Subcutaneous adipose tissue (tissue), 4 donors: ENCODE measurements at places on chromosomes 13 and 19. TPM values are rescaled to one million over a fixed set of nuclear protein-coding genes. Genes with fewer than 3 reads are reported as not detected.

S1PR4 gene
- total RNA-seq = 0.49 TPM

IQCN gene
- 3.5 TPM for total RNA-seq

HRC gene
- total RNA-seq = 0.68 TPM

ATXN8OS gene
- not detected for total RNA-seq

ZNF578 gene
- 0.88 TPM for total RNA-seq

POU2F2 gene
- total RNA-seq = 1.9 TPM

TRPM4 gene
- 6.5 TPM for total RNA-seq

PRTN3 gene
- total RNA-seq = not detected

DACT3 gene
- total RNA-seq = 0.57 TPM

CEBPA gene
- 114 TPM for total RNA-seq

ZNF626 gene
- 14.5 TPM for total RNA-seq

CD209 gene
- 20.7 TPM for total RNA-seq

METTL21C gene
- total RNA-seq = not detected

UHRF1 gene
- total RNA-seq = 1.2 TPM

MCEMP1 gene
- total RNA-seq = 1.1 TPM

KLK11 gene
- total RNA-seq = not detected

CNN1 gene
- total RNA-seq = 5.9 TPM

RNF225 gene
- total RNA-seq = not detected

ZNF850 gene
- total RNA-seq = 2.0 TPM

PPP1R37 gene
- total RNA-seq = 17.2 TPM

IGFL4 gene
- total RNA-seq = not detected

RGS9BP gene
- 0.16 TPM for total RNA-seq

C5AR1 gene
- total RNA-seq = 27.7 TPM

CRLF1 gene
- 107 TPM for total RNA-seq

FAM216B gene
- not detected for total RNA-seq

ZNF227 gene
- 15.3 TPM for total RNA-seq

CD70 gene
- total RNA-seq = not detected
